ENCODE measurements at places on chromosomes 11 and 22. TPM values are rescaled to one million over a fixed set of nuclear protein-coding genes. Genes with fewer than 3 reads are reported as not detected.

TRIM49 gene
- not detected for polyA plus RNA-seq

DNA sequence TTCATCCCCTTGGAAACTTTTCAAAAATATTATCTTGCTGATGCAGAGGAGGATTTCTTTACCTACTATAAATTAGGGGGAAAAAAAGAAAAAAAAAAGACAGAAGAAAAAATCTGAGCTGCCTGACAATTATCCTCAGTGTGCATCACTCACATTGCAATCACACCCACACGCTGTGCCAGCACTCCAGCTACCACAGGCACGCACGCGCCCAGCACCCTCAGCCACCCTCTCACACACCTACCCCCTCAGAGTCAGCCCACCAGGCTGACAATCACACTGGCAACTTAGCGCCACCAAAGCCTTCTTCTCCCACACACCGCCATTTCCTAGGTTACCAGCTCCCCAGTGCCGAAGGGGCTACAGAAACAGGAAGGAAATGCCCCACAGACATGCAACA lies 236.1 kb downstream of the KCNA4 start:
- DNase-seq = no peak

GLB1L3 gene
- polyA plus RNA-seq = not detected

LGALS1 gene
- 568 TPM for polyA plus RNA-seq

GRCh38 chr11:16292167-16292859 lies 64.0 kb downstream of the SOX6 start:
- DNase-seq = no peak
